Activated CD4-positive, CD25-positive, alpha-beta regulatory T cell treated with anti-CD3 and anti-CD28 coated beads, Interleukin-2, amount 50 U/mL, for 72 hours (primary cell): ENCODE measurements at places on chromosomes 2 and 18.

GRCh38 chr2:168574856-168575630 is 119.0 kb downstream of the CERS6 start:
- DNase-seq = no peak

GRCh38 chr2:242058116-242058680 is 188.7 kb downstream of the RTP5 start:
- no peak for DNase-seq

GRCh38 chr2:108825736-108826135 is 39.2 kb downstream of the CCDC138 start:
- no peak for DNase-seq

DNA sequence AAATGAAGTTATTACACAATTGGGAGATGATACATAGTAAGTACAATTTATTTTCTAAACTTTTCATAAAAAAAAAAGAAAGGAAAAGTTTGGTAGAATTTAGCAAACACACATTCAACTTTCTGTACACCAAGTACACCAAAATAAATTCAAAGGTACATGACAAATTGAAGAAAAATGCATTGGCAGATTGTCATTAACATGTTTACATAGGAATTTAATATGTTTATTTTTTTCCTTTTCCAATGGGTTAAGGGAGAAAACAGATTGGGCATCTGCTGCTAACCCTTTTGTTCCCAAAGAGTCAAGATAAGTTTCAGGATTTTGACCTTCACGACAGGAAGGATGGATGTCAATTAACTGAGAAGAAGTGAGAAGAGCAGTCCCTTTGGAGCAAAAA is 620.4 kb downstream of the XIRP2 start:
- no peak for DNase-seq

- DNase-seq = no peak
Measured at GRCh38 chr2:22829791-22830190, 555.2 kb upstream of the KLHL29 start.

DNA sequence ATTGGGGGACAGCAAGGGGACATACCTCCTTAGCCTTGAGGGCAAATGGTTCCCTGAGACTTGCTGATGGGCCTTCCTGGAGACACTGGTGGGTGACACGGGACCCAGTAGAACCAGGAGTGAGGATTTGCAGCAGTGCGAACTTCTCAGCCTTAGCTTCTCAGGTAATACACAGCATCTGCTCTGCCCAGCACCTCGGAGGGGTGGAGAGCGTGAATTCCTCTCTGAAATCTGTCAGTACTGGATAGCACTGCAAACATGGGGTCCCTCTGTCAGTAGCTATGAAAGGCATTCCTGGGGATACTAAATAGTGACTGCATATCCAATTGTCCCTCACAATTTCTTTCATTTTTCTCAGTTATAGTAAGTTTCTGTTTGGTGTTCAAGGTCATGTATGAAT is 151.7 kb downstream of the GBX2 start:
- no peak for DNase-seq

GRCh38 chr18:74825460-74825859 is 227.8 kb downstream of the ZNF407 start:
- no peak for DNase-seq
